ENCODE measurements at places on chromosomes 16 and 17. TPM values are rescaled to one million over a fixed set of nuclear protein-coding genes. Genes with fewer than 3 reads are reported as not detected.

The MCRIP2 gene
- 13.8 TPM for total RNA-seq

The XAF1 gene
- 4.6 TPM for total RNA-seq

The PDE6G gene
- total RNA-seq, result not detected

The ABCA8 gene
- total RNA-seq, result 7.4 TPM

Measured in diencephalon (tissue), 1 donor.